Smooth muscle cell of trachea (primary cell): ENCODE measurements at places on chromosomes 5 and 9. TPM values are rescaled to one million over a fixed set of nuclear protein-coding genes. Genes with fewer than 3 reads are reported as not detected.

ECM2 gene
- total RNA-seq, result 5.7 and 6.1 TPM in 2 replicates

FGD3 gene
- total RNA-seq, result not detected in 2 replicates

OBP2A gene
- not detected in 2 replicates for total RNA-seq

SPATA31D4 gene
- total RNA-seq, result not detected in 2 replicates

LURAP1L gene
- total RNA-seq, result 41.6 and 63.7 TPM in 2 replicates

CSF1R gene
- total RNA-seq, result under 0.01 and 0.17 TPM in 2 replicates

CER1 gene
- total RNA-seq, result not detected in 2 replicates

ACTBL2 gene
- total RNA-seq, result not detected in 2 replicates

CDKN2A gene
- total RNA-seq, result 32.0 and 39.5 TPM in 2 replicates

PCDHGA5 gene
- 2.8 and 3.5 TPM in 2 replicates for total RNA-seq

TESK1 gene
- 7.3 and 15.7 TPM in 2 replicates for total RNA-seq

LCN9 gene
- not detected in 2 replicates for total RNA-seq

IRX1 gene
- total RNA-seq, result not detected in 2 replicates

ARSI gene
- total RNA-seq, result 12.1 and 18.9 TPM in 2 replicates

ADGRD2 gene
- not detected in 2 replicates for total RNA-seq

HSPB3 gene
- total RNA-seq, result 0.33 TPM in 1 of 2 replicates, not detected in the other

ZSWIM6 gene
- 10.4 and 11.5 TPM in 2 replicates for total RNA-seq

NPR3 gene
- 82.2 and 123 TPM in 2 replicates for total RNA-seq

SCGB3A2 gene
- total RNA-seq, result not detected in 2 replicates

IFNA21 gene
- not detected in 2 replicates for total RNA-seq

NME5 gene
- total RNA-seq, result 2.6 and 2.8 TPM in 2 replicates

LRRC70 gene
- 0.50 and 1.3 TPM in 2 replicates for total RNA-seq

F2R gene
- 170 and 200 TPM in 2 replicates for total RNA-seq

RLN2 gene
- total RNA-seq, result not detected in 2 replicates

ADAMTSL2 gene
- under 0.01 and 0.15 TPM in 2 replicates for total RNA-seq

SLC6A18 gene
- total RNA-seq, result not detected in 2 replicates

C9orf43 gene
- 0.15 and 0.50 TPM in 2 replicates for total RNA-seq

SLC6A19 gene
- not detected in 2 replicates for total RNA-seq

PLAA gene
- total RNA-seq, result 37.7 and 45.7 TPM in 2 replicates

PROB1 gene
- 1.2 and 2.6 TPM in 2 replicates for total RNA-seq

TMEM252 gene
- total RNA-seq, result not detected in 2 replicates

C5 gene
- total RNA-seq, result 5.1 and 8.9 TPM in 2 replicates

ELOVL7 gene
- 0.33 TPM in 1 of 2 replicates, not detected in the other for total RNA-seq

PCDHB13 gene
- under 0.01 and 1.3 TPM in 2 replicates for total RNA-seq

MBLAC2 gene
- total RNA-seq, result 4.0 and 4.2 TPM in 2 replicates

CLIC3 gene
- total RNA-seq, result 1.6 and 5.8 TPM in 2 replicates

IRGM gene
- total RNA-seq, result not detected in 2 replicates

FRMD3 gene
- total RNA-seq, result 0.44 and 1.2 TPM in 2 replicates

ADAM19 gene
- 9.7 and 14.2 TPM in 2 replicates for total RNA-seq

EIF4E1B gene
- total RNA-seq, result not detected in 2 replicates

ZNF658 gene
- total RNA-seq, result 6.1 and 8.0 TPM in 2 replicates

NOXA1 gene
- total RNA-seq, result 0.73 and 1.7 TPM in 2 replicates

SLC6A7 gene
- not detected in 2 replicates for total RNA-seq

NUTM2G gene
- not detected in 2 replicates for total RNA-seq

IARS1 gene
- 257 and 319 TPM in 2 replicates for total RNA-seq

PCDHA9 gene
- total RNA-seq, result under 0.01 TPM in 2 replicates

CFAP77 gene
- not detected in 2 replicates for total RNA-seq

SPATA31C1 gene
- total RNA-seq, result not detected in 2 replicates

SLC24A2 gene
- not detected in 2 replicates for total RNA-seq

MLANA gene
- total RNA-seq, result not detected in 2 replicates

CA9 gene
- total RNA-seq, result 2.3 and 5.8 TPM in 2 replicates
